ENCODE measurements at places on chromosomes 6 and 20.
A peak's percentile ranks its signal among the peaks of the same experiment; 100 is the strongest.

DNA sequence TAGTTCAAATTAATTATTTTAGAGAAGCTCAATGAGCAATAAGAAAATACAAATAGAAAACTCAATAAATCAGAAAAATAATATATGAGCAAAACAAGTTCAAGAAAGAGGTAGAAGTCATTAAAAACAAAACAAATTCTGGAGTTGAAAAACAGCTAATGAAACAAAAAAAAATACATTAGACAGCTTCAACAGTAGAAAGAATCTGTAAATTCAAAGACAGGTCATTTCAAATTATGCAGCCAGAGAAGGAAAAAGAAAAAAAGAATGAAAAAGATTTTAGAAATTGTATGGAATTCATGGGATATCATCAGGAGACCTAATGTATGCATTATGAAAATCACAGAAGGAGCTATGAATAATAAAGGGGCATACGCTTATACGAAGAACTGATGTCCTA lies 795.3 kb upstream of the ADGRB3 start:
- DNase-seq = no peak

DNA sequence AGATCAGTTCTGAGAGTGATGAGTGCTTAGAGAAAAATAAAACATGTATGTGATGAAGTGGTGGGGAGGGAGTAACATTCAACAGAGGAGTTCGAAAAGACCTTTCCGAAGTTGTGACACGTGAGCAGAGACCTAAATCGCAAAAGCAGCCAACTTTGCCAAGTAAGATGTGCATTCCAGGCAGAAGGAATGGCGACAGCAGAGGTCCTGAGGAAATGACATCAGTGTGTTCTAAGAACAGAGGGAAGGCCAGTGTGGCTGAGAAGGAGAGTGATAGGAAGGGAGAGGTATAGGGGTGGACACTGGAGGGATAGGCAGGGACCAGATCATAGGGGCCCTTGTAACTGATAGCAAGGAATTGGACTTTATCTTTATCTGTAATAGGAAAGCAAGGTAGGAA lies 51.3 kb downstream of the ADAT2 start:
- DNase-seq = no peak

- no peak for DNase-seq
Observed at GRCh38 chr6:107539849-107540464, 50.0 kb downstream of the SOBP start.

DNA sequence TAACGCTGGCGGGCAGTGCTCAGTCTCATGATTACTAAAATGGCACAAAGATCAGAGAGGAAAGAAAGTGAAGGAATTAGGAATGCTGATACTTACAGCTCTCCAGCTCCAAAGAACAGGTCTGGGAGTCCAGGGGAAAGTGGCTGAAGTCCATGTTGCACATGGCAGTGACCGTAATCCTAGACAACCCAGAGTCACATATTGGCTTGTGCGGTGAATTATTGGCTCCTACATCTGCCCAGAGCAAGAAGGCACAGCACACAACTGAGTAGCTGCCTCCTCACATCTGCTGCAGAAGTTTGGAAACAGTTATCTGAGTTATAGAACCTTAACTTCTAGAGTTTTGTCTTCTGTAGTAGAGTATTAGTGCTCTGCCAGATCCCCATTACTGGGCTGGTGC lies 47.2 kb downstream of the GABRR2 start:
- no peak for DNase-seq

- no peak for DNase-seq
Observed at GRCh38 chr6:35747877-35748276, 11.0 kb downstream of the ARMC12 start.

GRCh38 chr6:42907336-42907735 lies 8.5 kb upstream of the PTCRA start:
- DNase-seq = no peak

- DNase-seq = no peak
Observed at GRCh38 chr6:88367248-88367647, 201.1 kb upstream of the CNR1 start.

- no peak for DNase-seq
Observed at GRCh38 chr6:3263096-3263495, 4.3 kb downstream of the PSMG4 start.

- DNase-seq = no peak
Observed at GRCh38 chr6:69232496-69232895, 564.3 kb downstream of the LMBRD1 start.

- no peak for DNase-seq
Observed at GRCh38 chr6:63839485-63839884, 203.9 kb downstream of the PHF3 start.

DNA sequence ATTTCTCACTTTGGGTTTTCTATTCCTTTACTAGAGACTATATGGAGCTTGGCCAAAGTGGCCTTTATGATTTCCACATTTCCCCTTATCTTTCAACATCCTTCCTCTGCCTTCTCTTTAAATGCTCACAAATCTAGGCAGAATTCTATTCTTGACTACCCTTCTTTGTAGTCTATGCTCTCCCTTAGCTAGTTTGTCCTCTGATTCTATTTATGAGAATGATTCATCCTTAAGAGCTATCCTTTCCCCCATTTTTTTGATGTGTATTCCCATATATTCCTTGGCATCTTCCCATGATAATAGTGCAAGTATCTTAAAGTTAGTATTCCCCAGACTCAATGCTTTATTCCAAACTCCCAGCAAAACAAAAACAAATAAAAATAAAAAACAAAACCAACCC lies 53.1 kb downstream of the IL20RA start:
- DNase-seq = no peak

GRCh38 chr20:61880706-61881105 lies 185.0 kb downstream of the TAF4 start:
- DNase-seq = no peak

DNA sequence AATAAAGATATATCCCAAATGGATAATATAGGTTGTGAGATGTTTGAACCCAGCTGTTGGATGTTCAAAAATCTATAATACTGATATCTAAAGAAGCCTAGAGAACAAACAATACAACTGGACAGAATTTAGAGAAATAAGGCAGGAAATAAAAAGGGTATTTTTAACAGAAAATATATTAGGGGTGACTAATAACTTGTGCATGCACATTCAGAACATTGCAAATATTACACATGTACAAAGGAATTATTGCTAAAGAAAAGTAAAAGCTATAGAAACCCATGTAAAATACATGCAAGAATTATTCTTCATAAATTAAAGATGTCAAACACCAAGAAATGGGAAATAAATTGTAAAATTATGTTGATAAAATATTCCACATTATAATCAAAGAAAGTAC lies 32.7 kb upstream of the HCRTR2 start:
- DNase-seq = no peak

GRCh38 chr20:61117725-61118124 lies 134.3 kb upstream of the CDH4 start:
- no peak for DNase-seq

- no peak for DNase-seq
Observed at GRCh38 chr6:18388942-18389341, 1.8 kb downstream of the RNF144B start.

DNA sequence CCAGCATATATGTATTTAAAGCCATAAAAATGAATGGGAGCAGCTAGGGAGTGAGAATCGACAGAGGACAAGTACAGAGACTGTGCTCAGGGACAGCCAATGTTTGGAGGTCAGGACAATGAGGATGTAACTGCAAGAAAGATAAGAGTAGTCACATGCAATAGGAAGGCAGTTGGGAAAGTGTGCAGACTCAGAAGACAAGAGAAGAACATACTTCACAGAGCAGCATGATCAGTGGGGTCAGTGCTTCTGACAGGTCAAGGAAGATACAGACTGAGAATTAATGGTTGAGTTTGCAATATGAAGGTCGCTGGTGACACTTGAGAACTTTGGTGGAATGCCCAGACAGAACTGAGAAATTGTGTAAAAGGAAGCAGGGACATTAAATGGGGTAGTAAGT lies 25.1 kb downstream of the PLAGL1 start:
- no peak for DNase-seq

DNA sequence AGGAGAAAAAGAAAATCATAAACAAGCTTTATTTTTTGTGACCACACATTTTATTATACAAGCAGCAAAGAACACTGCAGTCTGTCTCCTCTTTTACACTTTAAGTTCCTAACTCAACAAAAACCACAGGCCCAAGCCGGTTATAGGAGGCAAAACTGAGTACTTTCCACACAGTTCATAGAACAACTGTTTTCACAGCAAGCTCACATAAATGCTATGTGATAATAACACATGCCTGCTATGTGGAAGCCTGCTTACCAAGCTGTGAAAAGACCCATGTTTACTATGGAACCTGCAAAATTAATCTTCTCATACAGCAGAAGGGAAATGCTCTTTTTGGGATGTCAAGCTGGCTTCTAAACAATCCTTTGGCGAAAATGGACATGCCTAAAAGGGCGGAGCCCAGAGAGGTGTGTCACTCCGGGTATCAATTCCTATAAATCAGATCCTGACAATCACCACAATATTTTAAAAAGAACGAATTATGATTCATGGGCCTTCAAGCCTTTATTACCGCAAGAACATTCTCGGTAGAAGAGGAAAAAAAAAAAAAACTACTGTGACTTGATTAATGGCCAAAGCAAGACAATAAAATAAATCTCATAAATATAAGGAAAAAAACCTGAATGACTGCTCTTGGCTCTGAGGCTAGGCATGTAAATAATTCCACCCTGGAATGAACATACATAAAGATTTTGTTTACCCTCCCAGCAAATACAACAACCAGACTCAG lies 2.6 kb downstream of the TRERF1 start:
- DNase-seq = no peak

- DNase-seq = no peak
Observed at GRCh38 chr6:56526860-56527544, 115.7 kb downstream of the DST start.

DNA sequence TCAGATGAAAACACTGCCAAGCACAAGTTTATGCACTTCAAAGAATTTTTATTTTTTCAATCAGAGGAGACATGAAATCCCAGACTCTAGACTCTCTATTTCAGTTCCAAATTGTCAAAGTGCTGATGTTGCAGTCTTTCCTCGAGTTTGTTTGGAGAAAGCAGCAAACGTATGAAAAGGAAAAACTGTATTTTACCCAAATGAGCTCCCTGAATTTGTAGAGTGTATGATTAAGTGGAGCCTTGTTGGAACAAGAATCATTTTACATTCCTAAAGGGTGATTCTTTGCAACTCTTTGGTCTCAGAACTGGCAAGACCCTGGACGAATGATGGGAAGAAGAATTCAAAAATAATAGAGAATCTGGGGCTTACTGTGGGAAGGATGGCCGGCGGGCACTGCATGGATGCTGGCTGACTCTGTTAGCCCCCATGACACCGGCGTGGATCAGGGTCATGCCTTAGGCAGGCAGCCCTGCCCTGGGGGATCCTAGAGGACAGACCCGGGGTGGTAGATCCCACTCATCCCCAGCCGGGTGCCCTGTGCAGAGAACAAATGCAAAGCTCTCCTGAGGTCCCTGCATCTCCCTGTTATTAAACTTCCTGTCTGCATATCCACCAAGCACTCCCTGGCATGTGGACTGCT lies 207.4 kb downstream of the FNDC1 start:
- DNase-seq = no peak

GRCh38 chr20:63056236-63057170 lies 49.7 kb upstream of the BHLHE23 start:
- peak; percentile 38 for DNase-seq

GRCh38 chr20:62595491-62595890 lies 46.8 kb upstream of the SLCO4A1 start:
- no peak for DNase-seq

GRCh38 chr20:9180481-9181257 lies 111.8 kb downstream of the PLCB4 start:
- no peak for DNase-seq

- no peak for DNase-seq
Observed at GRCh38 chr6:83365931-83366330, 64.9 kb downstream of the ME1 start.

DNA sequence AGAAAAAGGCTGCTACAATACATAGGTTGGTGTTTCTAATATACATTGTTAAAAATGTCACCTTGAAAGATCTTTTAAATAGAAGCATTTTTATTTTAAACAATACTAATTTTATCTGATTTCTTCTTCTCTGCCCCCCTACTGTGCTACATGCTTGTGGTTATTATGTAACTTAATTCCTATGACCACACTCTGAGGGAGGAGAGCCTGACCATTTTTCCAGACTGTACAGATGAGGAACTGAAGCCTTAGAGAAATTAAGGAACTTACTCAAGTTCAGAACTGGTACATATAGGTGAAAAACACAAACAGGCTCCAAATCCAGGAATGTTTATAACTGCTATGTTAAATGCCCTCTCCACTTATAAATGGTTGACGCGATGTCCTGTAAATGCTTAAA lies 43.4 kb upstream of the ARHGAP18 start:
- DNase-seq = no peak

GRCh38 chr6:96907498-96907897 lies 9.8 kb upstream of the NDUFAF4 start:
- DNase-seq = no peak

GRCh38 chr6:146840216-146840615 lies 241.4 kb downstream of the ADGB start:
- DNase-seq = no peak

GRCh38 chr6:160991406-160992060 lies at the start of gene MAP3K4:
TSS of gene MAP3K4 (plus strand) at chr6:160991769. CDS start at chr6:160991932, 163 bp downstream.
- peak; percentile 82 for DNase-seq

- DNase-seq = no peak
Observed at GRCh38 chr6:118249680-118250079, 298.4 kb upstream of the PLN start.

DNA sequence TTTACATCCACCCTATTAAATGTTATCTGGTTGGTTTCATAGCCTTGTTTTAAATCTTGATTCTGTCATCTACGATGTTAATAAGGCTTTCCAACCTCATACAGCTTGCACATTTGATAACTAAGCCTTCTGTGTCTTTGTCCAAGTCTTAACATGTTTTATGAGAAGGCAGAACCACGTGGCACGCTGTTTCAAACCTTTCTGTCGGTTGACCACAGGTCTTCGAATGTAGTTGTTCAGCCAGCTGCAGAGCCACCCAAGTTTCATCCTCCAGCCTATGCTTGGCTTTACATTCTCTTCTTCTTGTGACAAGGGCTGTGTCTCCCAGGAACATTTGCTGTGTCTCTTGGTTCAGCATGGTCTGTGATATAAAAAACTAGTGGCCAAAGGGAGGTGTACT lies 15.7 kb upstream of the SGK2 start:
- no peak for DNase-seq

DNA sequence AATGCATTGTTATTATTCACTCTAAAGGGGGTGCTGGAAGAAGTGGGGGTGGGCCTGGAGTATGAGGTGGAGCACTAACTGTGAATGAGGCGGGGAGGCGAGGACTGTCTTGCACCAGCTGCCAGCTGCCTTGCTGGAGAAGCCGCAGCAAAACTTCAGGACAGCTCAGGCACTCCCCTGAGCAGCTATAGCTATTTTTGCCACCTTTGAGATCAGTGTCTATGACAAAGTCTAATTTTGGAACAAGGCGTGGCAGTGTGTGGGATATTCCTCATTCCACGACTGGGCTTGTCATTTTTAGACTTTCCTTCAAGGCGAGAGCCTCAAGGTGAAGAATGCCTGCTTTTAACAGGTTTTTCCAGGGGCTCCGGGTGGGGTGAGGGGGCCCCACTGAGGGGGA lies 143.8 kb downstream of the DOK5 start:
- DNase-seq = no peak
